ENCODE measurements at places on chromosomes 7 and 10. TPM values are rescaled to one million over a fixed set of nuclear protein-coding genes. Genes with fewer than 3 reads are reported as not detected.

DNA sequence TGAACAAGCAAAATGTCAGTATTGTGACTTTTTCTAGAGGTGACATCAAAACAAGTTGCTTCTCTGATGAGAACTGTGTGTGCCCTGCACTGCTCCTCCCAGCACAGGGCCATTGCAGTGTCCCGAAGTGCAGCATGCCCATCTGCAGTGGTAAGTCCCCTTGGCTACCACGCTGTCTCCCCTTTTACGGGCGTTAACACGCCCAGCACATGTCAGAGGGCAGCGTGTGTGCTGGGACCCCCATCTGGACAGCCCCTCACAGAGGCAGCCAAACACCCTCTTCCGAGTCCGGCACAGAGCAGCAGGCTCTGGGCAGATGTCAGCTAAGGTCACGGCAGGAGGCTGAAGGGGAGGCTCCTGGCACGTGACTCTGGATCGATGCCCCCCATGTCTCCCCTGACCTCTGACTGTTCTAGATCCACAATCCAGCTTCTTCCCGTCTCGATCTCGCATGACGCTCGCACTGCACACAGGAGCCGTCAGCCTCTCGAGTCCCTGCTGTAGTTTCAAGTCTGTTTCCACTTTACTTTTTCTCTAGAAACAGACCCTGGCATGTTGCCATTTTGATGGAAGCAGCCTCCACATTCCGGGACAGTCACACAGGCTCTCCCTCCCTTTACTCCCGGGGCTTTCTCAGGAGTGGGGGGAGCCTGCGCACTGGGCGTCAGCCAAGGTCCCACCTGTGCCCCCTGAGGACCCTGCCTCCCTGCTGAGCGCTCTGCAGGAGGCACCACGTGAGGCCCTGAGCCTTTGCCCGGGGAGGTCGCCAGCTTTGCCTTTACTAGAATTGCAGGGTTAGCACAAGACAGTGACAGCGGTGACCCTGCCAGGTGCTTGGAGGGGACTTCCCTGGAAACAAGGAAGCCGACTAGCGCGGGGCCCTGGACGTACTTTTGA lies 133.8 kb downstream of the TCERG1L start:
- no peak overlapping the region for H3K4me3 ChIP-seq
- H3K36me3 ChIP-seq = no peaks in the 10 kb centered on the region
- H3K4me1 ChIP-seq = no peaks in the 10 kb centered on the region
- no peak overlapping the region for H3K27ac ChIP-seq

- H3K27me3 ChIP-seq = peaks cover 2% of the 10 kb centered on the region
- no peak overlapping the region for H3K4me3 ChIP-seq
- peaks cover 42% of the 10 kb centered on the region for H3K36me3 ChIP-seq
- H3K27ac ChIP-seq = no peak overlapping the region
- H3K4me1 ChIP-seq = no peaks in the 10 kb centered on the region
- DNase-seq = no peak
These were observed 426.4 kb downstream of the PTPRN2 start for GRCh38 chr7:158161194-158161593.

DNA sequence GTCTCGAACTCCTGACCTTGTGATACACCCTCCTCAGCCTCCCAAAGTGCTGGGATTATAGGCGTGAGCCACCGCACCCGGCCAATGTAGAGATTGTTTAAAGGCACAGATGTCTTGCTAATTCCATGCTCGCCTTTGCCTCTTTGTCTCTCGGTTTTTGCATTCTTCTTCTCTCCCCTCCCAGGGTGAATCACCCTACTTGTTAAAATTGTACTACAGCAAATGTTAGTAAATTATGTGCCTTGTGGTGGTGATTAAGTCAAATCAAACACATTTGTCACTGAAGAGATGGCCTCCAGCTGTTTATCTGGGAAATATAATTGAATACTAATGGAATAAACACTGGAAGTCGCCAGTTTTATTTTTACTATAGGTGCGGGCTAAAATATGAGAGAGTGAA lies 384.4 kb upstream of the AUTS2 start:
- no peak overlapping the region for H3K27ac ChIP-seq
- H3K4me1 ChIP-seq = peaks cover 8% of the 10 kb centered on the region
- DNase-seq = no peak
- no peaks in the 10 kb centered on the region for H3K36me3 ChIP-seq

DNA sequence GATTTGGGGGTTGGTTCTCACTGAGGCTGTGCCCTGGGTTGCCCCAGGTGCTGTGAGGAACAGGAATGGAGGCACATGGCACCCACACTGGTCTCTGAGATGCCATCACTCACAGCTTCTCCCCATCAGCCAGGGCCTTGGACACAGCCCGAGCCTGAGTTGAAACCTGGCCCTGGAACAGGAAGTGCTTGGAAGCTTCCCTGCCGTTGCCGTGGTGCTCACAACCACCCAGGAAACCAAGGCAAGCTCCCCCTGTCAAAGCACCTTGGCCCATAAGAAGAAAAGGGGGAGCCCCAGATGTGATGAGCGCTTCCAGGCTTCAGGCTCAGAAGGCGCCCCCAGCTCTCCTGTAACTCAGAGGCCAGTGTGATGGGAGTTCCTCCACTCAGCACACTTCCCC lies at the start of gene BTBD16:
Gene BTBD16 (plus strand): TSS at position 221 of the 400 bp plus-strand sequence. CDS start 3,786 bp downstream, outside the sequence.
- H3K27me3 ChIP-seq = peaks cover 15% of the 10 kb centered on the region
- DNase-seq = no peak
- H3K4me1 ChIP-seq = peaks cover 8% of the 10 kb centered on the region

NPM3 gene
- 18.1 TPM for total RNA-seq

Data from glutamatergic neuron (in vitro differentiated cells).